CD4-positive, alpha-beta T cell treated with Interleukin-15 for 4 hours (primary cell): ENCODE measurements at places on chromosomes 3 and 15.

GRCh38 chr3:147886879-147887278, 477.7 kb downstream of the ZIC1 start:
- DNase-seq: no peak

GRCh38 chr15:101466188-101466587, 23.3 kb downstream of the PCSK6 start:
- no peak for DNase-seq

- DNase-seq: no peak
Observed at GRCh38 chr3:140341817-140342403, 336.0 kb upstream of the TRIM42 start.

GRCh38 chr15:84590406-84590805, 10.4 kb upstream of the ZSCAN2 start:
- DNase-seq: no peak

DNA sequence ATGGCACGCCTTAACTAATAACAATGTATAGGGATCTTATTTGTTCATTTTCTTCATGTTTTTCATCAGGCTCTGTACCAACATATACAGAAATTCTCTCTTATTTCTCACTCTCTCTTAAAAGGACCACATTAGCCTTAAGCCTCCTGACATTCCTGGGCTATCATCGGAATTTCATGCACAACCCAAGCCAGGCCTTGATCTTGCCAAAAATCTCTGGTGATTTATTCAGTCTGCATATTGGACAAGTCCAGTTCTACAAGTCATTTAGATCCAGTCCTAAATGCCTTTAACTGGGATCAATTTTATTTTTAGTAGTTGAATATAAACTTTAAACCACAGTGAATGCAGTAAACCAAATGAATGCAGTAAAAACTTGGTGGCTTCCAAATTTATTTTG, 385.4 kb downstream of the MECOM start:
- no peak for DNase-seq

DNA sequence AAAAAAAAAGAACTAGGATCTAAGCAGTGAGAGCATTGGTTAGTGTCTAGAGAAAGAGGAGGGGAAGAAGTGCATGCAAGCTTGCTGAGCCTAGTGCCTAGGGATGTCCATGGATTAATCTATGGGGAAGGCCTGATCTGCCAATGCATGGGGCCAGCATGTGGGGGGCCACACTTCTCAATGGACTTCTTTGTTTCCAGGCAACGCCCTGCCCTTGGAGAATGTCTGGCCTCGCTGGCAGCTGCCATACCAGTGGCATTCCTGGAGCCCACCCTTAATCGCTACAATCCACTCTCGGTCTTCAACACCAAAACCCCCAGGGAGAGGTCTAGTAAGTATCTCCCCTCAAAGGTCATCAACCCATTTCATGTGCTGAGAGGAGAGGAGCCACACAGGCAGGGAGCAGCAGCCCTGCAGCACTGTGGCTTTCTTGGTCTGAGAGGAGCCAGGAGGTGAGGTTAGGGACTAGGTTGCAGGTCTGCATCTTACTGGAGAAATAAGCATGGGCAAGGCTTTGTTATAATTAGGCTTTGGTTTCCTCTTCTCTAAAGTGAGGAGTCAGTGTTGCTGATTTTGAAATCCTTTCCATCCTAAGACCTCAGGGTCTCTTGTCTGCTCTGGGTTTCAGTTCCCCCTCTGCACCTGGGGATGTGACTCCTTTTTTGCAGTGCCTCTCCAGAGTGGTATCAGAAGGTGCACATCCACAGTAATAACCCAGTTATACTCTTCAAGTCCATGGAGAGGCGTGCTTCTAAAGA, 188.1 kb upstream of the CHRM5 start:
- no peak for DNase-seq

DNA sequence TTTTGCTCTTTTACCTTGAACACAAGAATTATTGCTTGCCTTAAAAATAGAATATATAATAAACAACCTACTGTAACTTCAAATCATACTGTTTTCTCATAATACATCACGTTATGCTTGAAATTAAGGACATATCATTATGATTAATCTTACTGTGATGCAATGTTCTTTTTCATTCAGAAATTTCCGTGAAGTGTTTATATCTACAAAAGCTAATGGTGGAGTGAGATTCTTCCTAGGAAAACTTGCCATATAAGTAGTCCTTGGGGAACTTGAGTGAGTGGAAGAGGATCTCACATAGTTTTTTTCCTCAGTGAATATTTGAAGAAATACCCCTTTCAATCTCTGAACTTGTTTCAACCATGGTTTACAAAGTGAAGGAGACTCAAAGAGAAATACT, 498.7 kb upstream of the CBLB start:
- DNase-seq: no peak

DNA sequence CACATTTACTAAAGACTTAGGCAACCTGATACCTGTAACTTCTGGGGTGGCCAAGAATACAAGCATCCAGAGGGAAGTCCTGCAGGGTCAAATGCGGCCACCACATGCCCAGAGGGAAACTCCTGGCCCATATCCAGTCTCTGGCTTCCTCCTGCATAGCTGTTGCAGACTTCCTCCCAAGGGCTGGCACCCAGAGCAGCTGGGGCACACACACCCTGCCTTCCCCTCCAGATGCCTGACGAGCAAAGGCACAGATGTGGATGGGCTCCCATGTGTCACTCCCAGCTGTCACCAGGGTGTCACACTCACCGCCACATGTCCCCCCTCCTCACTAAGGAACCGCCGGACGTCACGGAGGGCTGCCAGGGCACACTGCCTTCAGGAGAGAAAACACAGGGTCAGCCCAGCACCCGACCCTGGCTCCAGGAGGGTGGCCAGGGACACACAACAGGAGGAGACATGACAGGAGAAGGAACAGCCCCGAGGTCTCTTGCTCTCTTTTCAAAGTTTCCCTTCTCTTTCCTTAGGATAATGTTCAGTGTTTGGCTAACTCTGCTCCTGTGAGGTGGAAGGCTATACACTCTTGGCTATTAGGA, 13.2 kb downstream of the PFKFB4 start:
- DNase-seq: no peak

DNA sequence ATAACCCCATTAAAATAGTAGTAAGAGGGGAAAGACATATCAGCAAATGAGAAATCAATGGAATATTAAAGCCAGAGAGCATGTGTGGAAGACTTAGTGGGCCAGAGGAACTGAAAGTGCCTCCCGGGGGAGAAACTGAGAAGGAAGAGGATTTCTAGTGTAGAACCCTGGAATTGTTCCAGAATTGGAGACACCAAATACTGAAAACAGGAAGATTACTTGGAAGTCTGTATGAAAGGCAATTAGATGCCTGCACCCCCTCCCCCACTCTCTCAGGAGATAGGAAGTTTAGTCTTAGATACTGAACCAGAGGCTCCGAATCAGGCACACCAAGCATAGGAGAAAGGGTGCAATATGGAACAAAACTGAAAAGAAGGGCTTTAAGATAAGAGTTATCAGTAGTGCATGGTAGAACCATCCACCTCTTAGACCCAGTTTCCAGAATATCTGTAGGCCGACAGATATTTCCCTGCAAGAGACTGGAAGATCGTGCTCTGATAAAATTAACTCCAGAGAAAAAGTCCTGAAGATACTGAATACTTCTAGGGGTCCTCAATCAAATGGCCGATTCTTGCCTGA, 32.4 kb downstream of the KLHL18 start:
- no peak for DNase-seq
